HT-29 (cell line): ENCODE measurements at places on chromosomes 13 and 19. TPM values are rescaled to one million over a fixed set of nuclear protein-coding genes. Genes with fewer than 3 reads are reported as not detected.

The PSG3 gene
- total RNA-seq = not detected in 2 replicates

DNA sequence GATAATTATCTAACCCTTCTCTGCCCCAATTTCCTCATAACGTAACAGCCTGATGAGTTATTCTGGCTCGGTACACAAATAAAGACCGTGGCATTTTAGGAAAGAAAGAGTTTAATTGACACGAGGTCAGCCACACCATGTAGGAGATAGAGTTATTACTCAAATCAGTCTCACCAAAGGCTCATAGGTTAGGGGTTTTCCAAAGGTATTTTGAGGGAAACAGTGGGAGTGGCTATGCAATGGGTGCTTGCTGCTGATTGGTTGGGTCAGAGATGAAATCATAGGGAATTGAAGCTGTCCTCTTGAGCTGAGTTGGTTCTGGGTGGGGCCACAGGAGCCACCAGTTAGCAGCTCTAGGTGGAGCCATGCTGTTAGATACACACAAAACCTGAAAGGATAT is 137.5 kb downstream of the FREM2 start:
- DNase-seq = no peak

DNA sequence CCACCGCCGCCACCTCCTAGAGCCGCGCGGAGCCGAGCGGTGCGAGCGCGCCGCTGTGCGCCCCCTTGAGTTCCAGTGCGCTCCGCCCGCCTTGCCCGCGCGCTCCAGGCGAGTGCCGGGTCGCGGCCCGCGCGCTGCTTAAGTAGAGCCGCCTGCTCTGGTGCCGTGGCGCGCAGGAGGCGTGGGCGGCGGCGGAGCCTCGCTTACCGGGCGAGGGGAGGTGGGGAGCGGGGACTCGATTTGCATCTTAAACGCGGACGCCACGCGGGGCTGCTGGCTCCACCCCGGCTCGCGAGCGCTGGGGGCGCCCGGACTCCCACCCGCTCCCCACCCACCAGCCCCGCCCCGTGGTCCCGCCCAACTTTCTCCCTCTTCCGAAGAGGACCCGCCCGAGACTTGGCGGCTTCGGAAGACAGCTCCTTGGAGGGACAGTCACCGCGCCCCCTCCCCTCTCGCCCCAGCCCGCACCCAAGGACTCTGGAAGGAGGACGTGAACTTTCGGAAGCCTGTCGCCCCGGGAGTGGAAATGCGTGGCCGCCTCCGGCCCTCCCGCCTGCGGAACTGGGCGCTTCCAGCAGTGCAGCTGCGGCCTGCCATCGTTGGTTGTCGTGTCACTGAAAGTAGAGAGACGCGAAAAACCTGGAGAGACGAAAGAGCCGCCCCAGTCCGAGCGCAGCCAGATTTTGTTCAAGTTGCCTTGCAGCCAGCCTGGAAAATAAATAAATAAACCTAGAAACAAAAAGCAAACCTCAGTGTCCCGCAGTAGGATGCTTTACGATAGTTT is at the start of gene KCTD12:
Gene KCTD12 (minus strand): TSS at position 114 of the 784 bp plus-strand sequence. CDS start 257 bp downstream, outside the sequence.
- DNase-seq = peak; percentile 67

GRCh38 chr13:31882794-31883193 is 143.5 kb downstream of the RXFP2 start:
- DNase-seq = no peak

DNA sequence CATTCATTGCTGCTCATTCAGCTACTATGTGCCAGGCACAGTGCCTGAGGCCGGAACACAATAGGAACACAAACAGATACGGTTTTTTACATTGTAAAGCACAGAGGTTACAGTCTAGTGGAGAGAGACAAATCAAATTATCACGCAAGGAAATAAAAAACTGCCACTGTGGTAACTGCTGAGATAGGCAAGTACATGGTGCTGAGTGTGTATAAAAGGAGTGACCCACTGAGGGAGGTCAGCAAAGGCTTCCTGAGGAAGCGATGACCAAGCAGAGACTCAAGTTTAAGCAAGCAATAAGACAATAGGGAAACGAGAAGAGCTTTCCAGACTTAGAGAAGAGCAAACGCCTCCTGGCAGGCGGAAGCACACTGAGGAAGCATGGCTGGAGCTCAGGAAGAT is 56.4 kb downstream of the NUFIP1 start:
- no peak for DNase-seq

The GRIK5 gene
- total RNA-seq = 0.21 TPM in 1 of 2 replicates, not detected in the other

- no peak for DNase-seq
Measured at GRCh38 chr13:22064854-22065620, 394.2 kb downstream of the FGF9 start.
